Non-pigmented ciliary epithelial cell (primary cell): ENCODE measurements at places on chromosomes 16 and 17.

- DNase-seq: no peak
These were observed 11.7 kb upstream of the TCF25 start for GRCh38 chr16:89861648-89862047.

DNA sequence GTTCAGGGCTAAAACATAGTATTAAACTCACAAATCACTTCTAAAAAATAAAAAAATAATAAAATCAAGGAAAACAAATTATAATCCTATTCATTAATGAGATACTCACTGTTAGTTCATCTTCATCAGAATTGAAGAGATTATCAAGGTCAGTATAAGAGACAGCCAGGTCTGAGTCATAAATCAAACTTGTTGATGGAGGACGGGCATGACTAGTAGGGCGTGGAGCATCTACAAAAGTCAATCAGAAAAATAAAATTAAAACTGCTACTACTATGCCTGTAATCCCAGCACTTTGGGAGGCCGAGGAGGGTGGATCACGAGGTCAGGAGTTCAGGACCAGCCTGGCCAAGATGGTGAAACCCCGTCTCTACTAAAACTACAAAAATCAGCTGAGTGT lies 59.1 kb upstream of the INTS2 start:
- no peak for DNase-seq

DNA sequence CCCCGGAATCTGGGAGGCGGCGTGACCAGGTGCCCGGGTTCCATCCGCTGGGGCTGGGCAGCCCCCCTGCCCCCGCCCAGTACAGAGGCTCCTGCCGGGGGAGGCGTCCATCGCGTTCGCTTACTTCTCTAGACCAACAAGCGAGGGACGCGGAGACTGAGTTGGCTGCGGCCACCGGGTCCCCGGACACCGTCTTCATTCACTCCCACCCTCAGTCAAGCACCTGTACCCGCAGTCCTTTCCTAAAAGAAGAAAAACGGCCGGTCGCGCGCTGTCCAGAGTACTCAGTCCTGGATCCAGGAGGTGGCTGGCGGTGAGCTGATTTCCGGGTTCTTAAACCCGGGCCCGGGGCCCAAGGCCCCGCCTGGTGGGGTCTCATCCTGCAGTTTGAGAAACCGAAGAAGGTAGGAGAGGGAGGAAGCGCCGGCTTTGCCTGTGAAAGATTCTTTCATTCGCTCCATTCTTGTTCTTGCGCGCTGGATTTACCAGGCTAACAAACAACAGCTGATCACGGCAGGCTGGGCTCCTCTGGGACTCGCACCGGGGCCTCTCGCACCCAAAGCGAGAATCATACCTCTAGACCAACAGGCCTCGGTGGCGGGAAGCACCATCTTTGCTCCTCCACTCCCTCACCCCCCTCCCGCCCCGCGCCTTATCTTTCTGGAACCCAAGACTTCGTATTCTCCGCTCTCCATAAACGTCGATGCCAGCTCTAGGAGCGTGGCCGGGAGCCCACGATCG lies 17.4 kb upstream of the OR1F1 start:
- no peak for DNase-seq

- no peak for DNase-seq
These were observed 41.7 kb downstream of the DNAH17 start for GRCh38 chr17:78535273-78536197.

DNA sequence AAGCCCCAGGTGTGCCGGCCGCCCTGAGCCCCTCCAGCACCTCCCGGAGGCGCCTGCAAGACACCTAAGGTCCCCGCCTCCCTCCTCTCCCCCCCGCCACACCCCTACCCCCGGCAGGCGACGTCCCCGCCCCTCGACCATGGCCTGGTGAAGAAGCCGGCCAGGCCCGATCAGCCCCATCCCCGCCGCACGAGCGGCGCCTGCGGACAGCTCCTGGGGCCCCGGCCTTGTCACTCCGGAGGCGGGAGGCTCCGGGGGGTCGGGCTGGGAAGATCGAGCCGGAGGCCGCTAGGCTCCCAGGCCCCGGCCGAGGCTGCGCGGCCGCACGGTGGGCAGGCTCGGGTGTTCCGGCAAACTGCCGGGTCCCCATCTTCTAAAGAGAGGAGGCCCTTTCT lies 405 bp upstream of the ACE start:
- DNase-seq: no peak

GRCh38 chr17:51256101-51256500 lies 3.7 kb downstream of the MBTD1 start:
- no peak for DNase-seq

- no peak for DNase-seq
These were observed 10.4 kb upstream of the ARL2BP start for GRCh38 chr16:57234707-57235092.

DNA sequence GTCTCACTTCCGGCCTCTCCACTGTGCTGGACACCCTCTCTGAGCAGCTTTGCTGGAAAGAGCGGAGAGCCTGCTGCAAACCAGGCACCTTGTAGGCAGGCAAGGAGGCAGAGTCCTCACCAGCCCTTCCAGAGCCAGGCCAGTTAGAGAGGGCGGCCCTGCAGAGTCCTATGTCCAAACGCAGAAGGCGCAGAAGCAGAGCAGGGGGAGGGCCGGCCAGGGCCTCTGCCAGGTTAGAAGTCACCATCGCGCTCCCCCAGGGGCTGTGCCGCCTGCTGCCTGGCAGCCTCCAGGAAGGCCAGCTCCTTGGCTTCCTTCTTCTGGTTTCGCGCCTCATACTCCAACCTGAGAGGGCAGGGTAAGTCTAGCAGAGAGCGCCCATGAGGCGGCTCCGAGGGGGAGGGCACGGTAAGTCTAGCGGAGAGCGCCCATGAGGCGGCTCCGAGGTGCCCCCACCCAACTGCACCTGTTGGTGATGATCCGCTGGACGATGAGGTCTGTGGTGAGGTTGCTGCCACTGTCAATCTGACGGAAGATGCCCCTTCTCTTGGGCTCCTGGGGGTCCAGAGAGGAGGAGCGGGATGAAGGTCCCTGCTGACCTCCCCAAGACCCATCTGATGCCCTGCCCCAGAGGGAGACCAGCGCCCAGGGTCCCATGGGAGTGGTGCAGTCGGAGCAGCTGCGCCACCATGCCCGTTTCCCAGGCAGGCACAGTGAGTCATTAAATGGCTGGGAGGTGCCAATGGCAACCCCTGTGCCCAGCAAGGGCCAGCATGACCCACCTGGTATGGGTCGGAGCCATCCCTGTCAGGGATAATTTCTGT lies 2.8 kb downstream of the NPB start:
- no peak for DNase-seq

- no peak for DNase-seq
These were observed 36.1 kb upstream of the ERCC4 start for GRCh38 chr16:13883881-13884280.

GRCh38 chr17:4516735-4517134 lies 18.1 kb downstream of the SPNS2 start:
- no peak for DNase-seq

- DNase-seq: no peak
These were observed 210.0 kb downstream of the BCAS3 start for GRCh38 chr17:60887614-60888028.

- DNase-seq: no peak
These were observed 23.1 kb downstream of the SREBF1 start for GRCh38 chr17:17813725-17814095.

DNA sequence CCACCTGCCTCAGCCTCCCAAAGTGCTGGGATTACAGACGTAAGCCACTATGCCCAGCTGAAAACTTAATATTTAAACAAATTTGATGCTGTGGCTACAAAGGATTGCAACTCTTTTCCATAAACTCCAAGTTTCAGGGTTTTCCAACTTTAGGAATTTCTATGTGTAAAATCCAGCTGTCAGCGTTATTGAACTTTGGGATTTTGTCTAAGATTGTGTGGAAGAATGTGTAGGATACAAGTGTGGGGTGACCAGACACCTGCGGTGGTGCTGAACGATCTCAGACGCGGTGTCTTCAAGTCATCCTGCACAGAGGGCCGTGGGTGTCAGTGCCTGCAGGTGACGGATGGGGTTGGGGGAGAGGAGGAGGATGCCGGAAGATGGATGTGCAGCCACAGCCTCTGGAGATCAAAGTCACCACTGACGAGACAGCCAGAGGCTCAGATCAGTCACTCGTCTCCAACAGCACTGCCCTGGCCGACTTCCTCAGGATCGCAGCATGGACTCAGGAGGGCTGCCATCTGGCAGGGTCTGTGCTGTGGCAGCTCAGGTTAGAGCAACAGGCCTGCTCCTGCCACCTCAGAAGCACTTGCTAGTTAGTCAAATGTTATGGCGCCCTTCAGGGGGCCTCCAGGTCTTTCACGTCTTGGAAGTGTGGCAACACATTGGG lies 13.0 kb downstream of the ACSF3 start:
- DNase-seq: no peak

GRCh38 chr17:1082579-1082978 lies 85.7 kb downstream of the TIMM22 start:
- DNase-seq: no peak

- DNase-seq: no peak
These were observed 477.1 kb downstream of the TOX3 start for GRCh38 chr16:52069866-52070265.

DNA sequence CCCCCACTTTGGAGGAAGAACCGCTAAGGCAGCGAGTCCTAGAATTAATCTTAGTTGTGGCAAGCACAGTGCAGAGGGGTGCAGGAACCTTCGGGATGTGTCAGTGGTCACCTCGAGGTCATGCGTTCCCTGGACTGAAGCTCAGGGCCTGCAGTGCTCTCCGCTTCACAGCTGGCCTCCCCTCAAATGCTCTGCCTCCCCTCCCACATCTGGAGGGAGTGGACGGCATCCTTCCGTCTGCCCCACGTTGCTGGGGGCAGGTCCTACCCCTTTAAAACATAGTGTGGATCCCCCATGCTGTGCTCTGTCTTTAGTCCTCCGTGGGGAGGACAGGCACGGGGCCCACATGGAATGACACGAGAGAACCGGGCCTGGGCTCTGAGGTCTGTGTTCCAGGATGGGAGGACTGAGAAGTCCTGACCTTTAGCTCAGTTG lies 99.5 kb upstream of the CDC42EP4 start:
- DNase-seq: no peak

GRCh38 chr16:57609541-57610401 lies 18.7 kb upstream of the ADGRG1 start:
- no peak for DNase-seq

- no peak for DNase-seq
These were observed 6.5 kb upstream of the CCL23 start for GRCh38 chr17:36024106-36024869.

GRCh38 chr17:50908140-50908859 lies 42.1 kb upstream of the TOB1 start:
- DNase-seq: no peak

DNA sequence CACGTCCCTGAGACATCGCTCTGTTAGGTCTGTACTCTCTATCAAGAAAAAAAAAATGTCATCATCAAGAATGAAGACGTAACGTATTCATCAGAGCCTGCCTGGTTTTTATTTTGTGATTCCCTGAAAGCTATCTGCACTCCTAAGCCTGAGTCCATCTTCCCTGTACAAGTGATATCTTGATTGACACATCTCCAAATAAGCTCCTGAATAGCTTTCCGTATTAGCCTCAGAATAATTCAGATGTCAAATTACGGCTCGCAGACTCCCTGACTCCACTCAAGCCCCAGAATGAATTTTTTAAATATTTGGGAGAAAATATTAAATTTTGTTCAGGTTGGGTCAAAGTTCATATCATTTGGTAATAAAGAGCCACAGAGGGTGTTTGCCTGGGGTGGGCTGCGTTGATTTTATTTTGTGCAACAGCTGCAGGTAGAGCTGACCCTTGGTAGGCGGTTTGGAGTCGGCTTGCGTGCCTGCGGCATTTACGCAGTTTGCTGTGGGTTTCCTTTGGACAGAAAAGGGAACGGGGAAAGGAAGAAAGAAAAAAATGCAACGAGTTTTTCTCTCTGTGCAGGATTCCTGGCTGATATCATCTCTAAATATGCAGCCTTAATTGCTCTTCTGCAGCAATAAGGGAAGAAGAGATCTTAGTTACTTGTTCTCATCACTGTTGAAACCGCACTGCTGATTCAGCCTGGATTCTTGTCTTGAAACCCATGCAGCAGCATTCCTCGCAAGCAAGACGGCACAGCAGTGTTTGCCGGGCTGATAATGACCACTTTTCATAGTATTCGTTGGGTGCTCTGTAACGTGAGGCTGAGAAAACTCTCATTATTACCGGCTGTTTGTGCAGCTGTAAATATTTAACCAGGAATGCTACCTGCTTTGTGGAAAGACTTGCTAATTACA lies 114.7 kb downstream of the IRX3 start:
- DNase-seq: peak; percentile 71

DNA sequence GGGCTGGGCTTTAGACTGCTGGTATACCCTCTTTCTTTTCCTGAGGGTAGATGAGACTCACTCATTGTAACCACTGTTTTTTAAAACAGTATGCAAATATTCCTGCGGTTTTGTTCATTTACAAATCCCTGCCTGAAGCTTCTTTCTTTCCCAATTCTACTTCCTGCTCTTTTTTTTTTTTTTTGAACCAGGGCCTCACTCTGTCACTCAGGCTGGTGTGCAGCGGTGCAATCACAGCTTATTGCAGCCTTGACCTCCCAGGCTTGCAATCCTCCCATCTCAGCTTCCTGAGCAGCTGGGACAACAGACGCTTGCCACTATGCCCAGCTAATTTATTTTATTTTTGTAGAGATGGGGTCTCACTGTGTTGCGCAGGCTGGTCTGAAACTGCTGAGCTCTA lies 8.0 kb upstream of the SULT1A1 start:
- no peak for DNase-seq

DNA sequence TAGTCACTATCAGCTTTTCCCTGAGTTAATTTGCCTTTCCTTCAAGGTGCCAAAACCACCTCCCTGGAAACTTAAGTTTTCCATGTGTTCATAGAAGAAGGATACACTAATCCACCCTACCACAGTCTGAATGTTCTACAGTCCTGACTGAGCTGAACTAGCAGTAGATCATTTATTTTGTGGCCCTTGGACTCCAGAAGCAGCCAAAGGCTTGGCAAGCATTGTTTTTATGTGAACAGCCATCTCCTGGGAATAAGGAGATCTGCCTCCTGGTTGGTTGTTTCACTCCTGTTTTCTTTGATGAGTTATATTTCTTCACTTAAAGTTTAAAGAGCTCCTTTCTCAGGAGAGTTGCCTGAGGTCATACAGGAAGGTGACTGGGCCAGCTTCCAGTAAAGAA lies 634.6 kb upstream of the SOX9 start:
- DNase-seq: no peak

DNA sequence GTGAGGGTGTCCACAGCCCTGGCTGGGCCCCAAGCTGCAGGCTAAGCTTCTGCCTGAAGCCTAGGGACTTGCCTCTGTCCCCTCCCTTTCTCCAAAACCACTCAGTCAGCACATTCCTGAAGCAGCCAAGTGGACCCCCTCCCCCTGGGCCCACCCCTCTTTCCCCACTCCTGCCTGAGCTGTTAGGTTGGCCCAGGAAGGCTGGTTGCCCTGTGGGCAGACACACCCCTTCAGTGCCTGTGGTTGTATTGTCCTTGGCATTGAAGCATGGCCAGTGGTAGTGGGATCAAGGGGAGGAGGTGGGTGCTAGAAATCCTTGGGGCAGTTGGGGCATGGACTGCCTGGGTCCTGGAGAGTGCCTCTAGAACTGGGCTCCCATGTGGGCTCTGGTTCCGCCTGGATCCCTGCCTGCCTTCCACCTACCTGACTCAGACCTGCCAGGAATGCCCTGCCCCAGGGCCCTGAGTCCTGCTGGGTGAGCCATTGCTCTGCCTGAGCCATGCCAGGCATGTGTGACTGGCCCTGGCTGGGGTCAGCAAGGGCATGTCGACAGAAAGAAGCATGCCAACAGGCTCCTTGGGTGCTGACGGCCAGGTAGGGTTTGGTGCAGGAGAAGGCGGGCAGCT lies 2.1 kb downstream of the TRAF4 start:
- DNase-seq: no peak

GRCh38 chr16:63530208-63530607 lies 1494.0 kb upstream of the CDH8 start:
- DNase-seq: no peak
